ENCODE measurements at places on chromosomes 2 and 18. TPM values are rescaled to one million over a fixed set of nuclear protein-coding genes. Genes with fewer than 3 reads are reported as not detected.

Gene UPP2
- not detected for total RNA-seq

Gene FEV
- total RNA-seq, result not detected

Gene BUB1
- 5.8 TPM for total RNA-seq

Gene TRPM8
- not detected for total RNA-seq

Gene LBH
- 29.1 TPM for total RNA-seq

Gene FSHR
- not detected for total RNA-seq

Gene GCG
- not detected for total RNA-seq

Gene CKAP2L
- total RNA-seq, result 1.1 TPM

Gene GYPC
- 110 TPM for total RNA-seq

Gene GNLY
- not detected for total RNA-seq

Gene HADHB
- 108 TPM for total RNA-seq

Gene HRH4
- not detected for total RNA-seq

Gene CYS1
- under 0.01 TPM for total RNA-seq

Gene IGFBP2
- total RNA-seq, result 15.9 TPM

Gene KCNJ3
- not detected for total RNA-seq

Gene STAT4
- 7.8 TPM for total RNA-seq

Gene PRSS56
- not detected for total RNA-seq

Gene ORC2
- 5.4 TPM for total RNA-seq

Gene TWIST2
- 42.2 TPM for total RNA-seq

Gene FOXD4L1
- total RNA-seq, result not detected

Gene LIMS3
- 2.3 TPM for total RNA-seq

Gene ALPG
- not detected for total RNA-seq

Gene SP140
- not detected for total RNA-seq

Gene MEP1B
- not detected for total RNA-seq

Gene CRYGC
- not detected for total RNA-seq

Gene HOXD13
- not detected for total RNA-seq

Measured in cardiac atrium fibroblast (primary cell).